Kidney (tissue), 22 donors: ENCODE measurements at places on chromosomes 1 and 21. TPM values are rescaled to one million over a fixed set of nuclear protein-coding genes. Genes with fewer than 3 reads are reported as not detected.
A peak's percentile ranks its signal among the peaks of the same experiment; 100 is the strongest.

- no peak overlapping the region for H3K4me3 ChIP-seq
- H3K4me1 ChIP-seq: no peaks in the 10 kb centered on the region
- H3K27ac ChIP-seq: no peak overlapping the region
- no peaks in the 10 kb centered on the region for H3K36me3 ChIP-seq
Observed at GRCh38 chr1:82052563-82052962, 251.8 kb downstream of the ADGRL2 start.

DNA sequence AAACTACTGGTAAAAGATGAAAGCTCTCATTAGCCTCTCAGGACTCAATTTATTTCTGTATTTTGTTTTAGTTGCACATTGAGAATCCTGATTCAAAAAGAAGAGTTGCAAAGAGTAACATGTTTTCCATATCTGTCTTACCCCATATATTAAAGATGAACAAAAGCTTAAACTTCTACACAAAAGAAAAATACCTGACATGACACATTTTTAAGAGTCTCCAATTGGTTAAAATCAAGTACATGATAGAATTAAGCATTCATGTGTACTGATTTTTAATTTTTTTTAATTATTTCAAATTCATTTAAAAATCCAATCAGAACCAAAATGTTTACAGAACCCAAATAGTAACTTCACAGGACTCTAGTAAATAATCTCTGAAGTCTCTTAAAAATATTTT is 72.0 kb downstream of the FOXJ3 start:
- H3K4me3 ChIP-seq: no peak overlapping the region
- DNase-seq: no peak
- H3K27me3 ChIP-seq: no peaks in the 10 kb centered on the region

The ELAPOR1 gene
- 1.3 TPM for total RNA-seq

- no peaks in the 10 kb centered on the region for H3K27me3 ChIP-seq
- H3K27ac ChIP-seq: no peak overlapping the region
- no peak for DNase-seq
- H3K4me3 ChIP-seq: no peak overlapping the region
Observed at GRCh38 chr21:27831816-27832569, 865.1 kb upstream of the ADAMTS5 start.

DNA sequence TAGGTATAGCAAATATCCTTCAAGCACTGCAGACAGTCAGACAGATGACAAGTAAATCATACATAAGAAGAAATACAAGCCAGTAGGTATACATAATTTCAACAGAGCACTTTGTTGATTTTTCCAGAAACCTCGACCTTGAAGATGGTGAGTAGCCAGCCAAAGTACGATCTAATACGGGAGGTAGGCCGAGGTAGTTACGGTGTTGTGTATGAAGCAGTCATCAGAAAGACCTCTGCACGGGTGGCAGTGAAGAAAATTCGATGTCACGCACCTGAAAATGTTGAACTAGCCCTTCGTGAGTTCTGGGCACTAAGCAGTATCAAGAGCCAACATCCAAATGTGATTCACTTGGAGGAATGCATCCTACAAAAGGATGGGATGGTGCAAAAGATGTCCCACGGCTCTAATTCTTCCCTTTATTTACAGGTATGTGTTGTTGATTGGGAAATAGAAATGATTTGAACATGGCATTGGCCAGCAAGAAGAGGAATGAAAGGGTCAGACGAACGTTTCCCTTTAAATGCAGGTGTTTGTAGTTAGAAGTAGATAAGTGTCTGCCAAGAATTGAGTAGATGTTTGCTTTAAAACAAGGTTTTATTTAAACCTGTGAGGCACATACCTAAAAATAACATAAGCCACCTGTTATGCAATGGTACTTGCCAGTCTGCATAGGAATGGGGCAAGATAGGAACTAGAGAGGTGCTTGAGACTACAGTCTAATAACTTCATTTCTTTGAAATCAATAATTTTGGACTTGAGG is 2.7 kb downstream of the PDIK1L start:
- peaks cover 5% of the 10 kb centered on the region for H3K4me1 ChIP-seq
- H3K27ac ChIP-seq: no peak overlapping the region
- H3K36me3 ChIP-seq: peaks cover 5% of the 10 kb centered on the region
- no peak overlapping the region for H3K4me3 ChIP-seq
- DNase-seq: no peak
- no peaks in the 10 kb centered on the region for H3K27me3 ChIP-seq

DNA sequence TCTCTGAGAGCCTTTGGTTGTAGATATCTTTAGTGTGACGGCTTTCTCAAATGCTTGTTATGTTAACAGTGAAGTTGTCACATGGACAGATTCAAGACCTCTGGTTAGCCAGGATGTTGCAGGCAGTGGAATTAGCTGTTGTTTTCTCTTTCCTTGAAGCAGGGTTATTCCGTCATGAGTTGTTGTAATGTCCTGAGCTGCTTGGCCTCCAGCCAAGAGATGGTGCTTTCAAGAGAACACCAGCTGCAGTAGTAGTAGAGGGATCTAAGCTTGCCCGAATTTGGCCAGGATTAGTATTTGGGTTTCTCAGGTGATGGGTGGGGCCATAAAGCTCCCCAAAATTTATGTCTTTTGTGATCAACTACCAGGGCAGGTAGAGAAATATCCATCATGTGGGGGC is 13.4 kb downstream of the KCNE1 start:
- no peak overlapping the region for H3K4me3 ChIP-seq
- H3K27me3 ChIP-seq: no peaks in the 10 kb centered on the region
- H3K4me1 ChIP-seq: no peaks in the 10 kb centered on the region
- DNase-seq: no peak
- no peaks in the 10 kb centered on the region for H3K36me3 ChIP-seq

- no peak overlapping the region for H3K27ac ChIP-seq
- no peak for DNase-seq
- no peaks in the 10 kb centered on the region for H3K36me3 ChIP-seq
- no peak overlapping the region for H3K4me3 ChIP-seq
Observed at GRCh38 chr1:81509594-81509993, 291.1 kb upstream of the ADGRL2 start.

DNA sequence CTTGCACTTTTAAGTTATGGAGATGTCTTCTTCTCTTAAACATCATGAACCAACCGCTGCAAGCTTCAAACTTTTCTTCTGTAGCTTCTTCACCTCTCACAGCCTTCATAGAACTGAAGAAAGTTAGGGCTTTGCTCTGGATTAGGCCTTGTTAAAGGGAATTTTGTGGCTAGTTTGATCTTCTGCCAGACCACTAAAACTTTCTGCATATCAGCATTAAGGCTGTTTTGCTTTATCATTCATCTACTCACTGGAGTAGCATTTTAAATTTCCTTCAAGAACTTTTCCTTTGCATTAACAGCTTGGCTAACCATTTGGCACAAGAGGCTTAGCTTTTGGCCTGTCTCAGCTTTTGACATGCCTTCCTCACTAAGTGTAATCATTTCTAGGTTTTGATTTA is 43.0 kb upstream of the RGL1 start:
- no peak overlapping the region for H3K4me3 ChIP-seq
- H3K4me1 ChIP-seq: no peaks in the 10 kb centered on the region
- H3K27ac ChIP-seq: no peak overlapping the region
- no peaks in the 10 kb centered on the region for H3K27me3 ChIP-seq
- no peaks in the 10 kb centered on the region for H3K36me3 ChIP-seq
- DNase-seq: no peak

GRCh38 chr21:37272897-37273296 is 5.8 kb upstream of the VPS26C start:
- H3K4me1 ChIP-seq: no peaks in the 10 kb centered on the region
- no peaks in the 10 kb centered on the region for H3K36me3 ChIP-seq
- no peak overlapping the region for H3K4me3 ChIP-seq
- no peak for DNase-seq
- H3K27ac ChIP-seq: no peak overlapping the region

- peak overlapping the region; percentile 86 for H3K27ac ChIP-seq
- H3K36me3 ChIP-seq: peaks cover 2% of the 10 kb centered on the region
Observed at GRCh38 chr1:154182344-154183045, 9.4 kb downstream of the TPM3 start.

GRCh38 chr1:153466908-153467307 is 6.5 kb upstream of the S100A7 start:
- no peaks in the 10 kb centered on the region for H3K4me1 ChIP-seq
- H3K4me3 ChIP-seq: no peak overlapping the region
- DNase-seq: no peak

DNA sequence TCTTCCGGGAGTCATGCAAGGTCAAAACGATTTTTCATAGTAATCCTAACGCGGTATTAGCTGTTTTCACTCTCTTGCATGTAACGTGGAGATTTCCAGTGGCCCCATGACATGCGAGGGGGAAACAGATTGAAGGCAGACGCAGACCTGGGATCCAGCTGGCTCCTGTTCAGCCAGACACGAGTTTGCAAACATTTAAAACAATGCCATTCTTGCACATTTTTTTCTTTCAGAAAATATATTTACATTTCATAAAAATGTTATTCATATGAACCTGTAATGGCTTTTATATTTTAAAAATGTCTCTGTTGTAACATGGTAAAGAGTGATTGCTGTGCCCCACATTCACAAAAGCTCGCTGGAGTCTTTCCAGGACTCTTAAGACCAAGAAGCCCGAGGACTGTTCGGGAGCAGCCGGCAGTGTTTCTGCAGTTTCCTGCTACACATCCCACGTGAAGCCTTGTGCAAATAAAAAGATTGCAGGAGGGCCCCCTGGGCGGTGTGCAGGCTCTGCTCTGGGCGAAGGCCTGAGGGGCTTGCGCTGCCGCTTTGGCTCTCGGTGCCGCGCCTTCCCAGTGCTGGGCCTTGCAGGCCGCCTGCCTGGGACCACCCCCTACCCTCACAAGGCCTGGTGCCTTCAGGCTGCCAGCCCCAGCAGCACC is 184.9 kb downstream of the DYRK1A start:
- no peaks in the 10 kb centered on the region for H3K27me3 ChIP-seq
- no peak overlapping the region for H3K4me3 ChIP-seq
- H3K4me1 ChIP-seq: peaks cover 5% of the 10 kb centered on the region
- peak; percentile 51 for DNase-seq

GRCh38 chr1:168206111-168206510 is 19.7 kb upstream of the SFT2D2 start:
- no peak overlapping the region for H3K27ac ChIP-seq
- H3K4me3 ChIP-seq: no peak overlapping the region
- no peaks in the 10 kb centered on the region for H3K4me1 ChIP-seq

The PLA2G4A gene
- total RNA-seq: 8.4 TPM

The CTTNBP2NL gene
- total RNA-seq: 65.4 TPM

The CADM3 gene
- 25.8 TPM for total RNA-seq

DNA sequence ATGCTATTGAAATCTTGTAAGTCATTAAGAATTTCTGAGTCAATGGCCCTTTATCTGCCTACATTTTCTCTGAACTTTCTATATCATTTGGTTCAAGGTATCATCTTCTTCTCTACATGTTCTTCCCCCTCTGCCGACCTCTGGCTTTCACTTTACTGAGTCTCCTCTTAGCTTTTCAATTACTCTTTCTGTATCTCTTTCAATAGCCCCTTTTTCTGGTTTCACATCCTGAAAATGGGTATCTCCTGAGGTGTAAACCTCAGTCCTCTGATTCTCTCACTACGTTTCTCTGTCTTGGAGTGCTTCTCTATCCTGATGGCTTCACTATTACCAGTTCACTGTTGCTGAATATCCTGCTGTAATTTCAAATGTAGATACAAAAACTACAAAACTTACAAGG is 98.9 kb downstream of the LYST start:
- no peaks in the 10 kb centered on the region for H3K4me1 ChIP-seq
- peaks cover 6% of the 10 kb centered on the region for H3K36me3 ChIP-seq
- no peak overlapping the region for H3K4me3 ChIP-seq
- no peak overlapping the region for H3K27ac ChIP-seq
- no peak for DNase-seq

DNA sequence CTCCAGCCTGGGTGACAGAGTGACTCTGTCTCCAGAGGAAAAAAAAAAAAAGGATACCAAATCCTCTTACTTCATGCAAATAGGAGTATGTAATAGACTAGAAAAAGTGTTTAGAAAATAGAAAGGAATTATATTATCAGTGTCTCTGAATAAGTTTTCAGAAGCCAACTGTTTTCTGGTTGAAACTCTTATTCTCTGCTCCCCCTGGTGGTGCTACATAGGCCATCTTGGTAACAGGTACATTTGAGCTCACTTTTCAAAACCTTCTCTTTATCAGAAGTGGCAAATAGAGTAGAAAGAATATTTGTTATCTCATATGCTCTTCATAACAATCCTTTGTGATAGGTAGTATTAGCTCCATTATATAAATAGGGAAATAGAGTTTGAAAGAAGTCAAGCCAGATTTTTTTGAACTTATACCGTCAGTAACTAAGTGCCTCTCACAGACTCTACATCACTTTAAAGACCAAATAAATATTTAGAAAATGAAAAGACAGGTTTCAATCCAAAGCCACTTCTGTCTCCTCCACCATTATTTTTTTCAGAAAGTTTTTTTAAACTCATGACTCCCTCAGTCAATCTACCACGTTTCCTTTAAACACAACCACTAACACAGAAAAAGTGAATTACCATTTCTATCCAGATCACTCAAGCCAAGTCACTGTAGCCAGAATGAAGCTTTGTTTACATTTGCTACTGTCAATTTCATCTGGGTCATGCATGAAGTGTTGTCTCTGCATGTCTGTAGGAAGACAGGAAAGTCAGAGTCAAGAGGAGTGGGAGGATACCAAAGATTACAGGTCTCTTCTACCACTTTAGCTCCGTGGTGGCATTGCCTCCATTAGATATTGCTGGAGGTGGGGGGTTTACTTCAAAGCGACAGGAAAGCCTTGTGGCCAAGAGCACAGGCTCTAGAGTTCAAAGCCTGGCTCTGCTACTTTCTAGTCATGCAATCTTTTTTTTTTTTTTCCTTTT is 45.6 kb downstream of the IL23R start:
- no peaks in the 10 kb centered on the region for H3K27me3 ChIP-seq
- no peak for DNase-seq
- H3K27ac ChIP-seq: no peak overlapping the region

The PALMD gene
- 25.2 TPM for total RNA-seq

- H3K4me3 ChIP-seq: no peak overlapping the region
- H3K27me3 ChIP-seq: no peaks in the 10 kb centered on the region
- no peak overlapping the region for H3K27ac ChIP-seq
- no peaks in the 10 kb centered on the region for H3K36me3 ChIP-seq
- DNase-seq: no peak
Observed at GRCh38 chr1:920521-920920, 3.2 kb upstream of the SAMD11 start.

- DNase-seq: no peak
- no peak overlapping the region for H3K27ac ChIP-seq
- no peaks in the 10 kb centered on the region for H3K36me3 ChIP-seq
- no peaks in the 10 kb centered on the region for H3K27me3 ChIP-seq
Observed at GRCh38 chr1:153431427-153431826, 15.1 kb downstream of the S100A7A start.

GRCh38 chr1:239979456-239979855 is 112.2 kb upstream of the FMN2 start:
- H3K27me3 ChIP-seq: no peaks in the 10 kb centered on the region
- no peaks in the 10 kb centered on the region for H3K36me3 ChIP-seq
- H3K27ac ChIP-seq: no peak overlapping the region
- no peak overlapping the region for H3K4me3 ChIP-seq

- H3K4me1 ChIP-seq: no peaks in the 10 kb centered on the region
- H3K4me3 ChIP-seq: no peak overlapping the region
- no peaks in the 10 kb centered on the region for H3K27me3 ChIP-seq
- DNase-seq: no peak
Observed at GRCh38 chr1:40766560-40766959, 17.0 kb upstream of the KCNQ4 start.

GRCh38 chr21:18622383-18622782 is 218.8 kb upstream of the TMPRSS15 start:
- H3K4me1 ChIP-seq: no peaks in the 10 kb centered on the region
- no peak overlapping the region for H3K27ac ChIP-seq
- H3K27me3 ChIP-seq: no peaks in the 10 kb centered on the region
